ENCODE measurements at places on chromosomes 11 and 22.

DNA sequence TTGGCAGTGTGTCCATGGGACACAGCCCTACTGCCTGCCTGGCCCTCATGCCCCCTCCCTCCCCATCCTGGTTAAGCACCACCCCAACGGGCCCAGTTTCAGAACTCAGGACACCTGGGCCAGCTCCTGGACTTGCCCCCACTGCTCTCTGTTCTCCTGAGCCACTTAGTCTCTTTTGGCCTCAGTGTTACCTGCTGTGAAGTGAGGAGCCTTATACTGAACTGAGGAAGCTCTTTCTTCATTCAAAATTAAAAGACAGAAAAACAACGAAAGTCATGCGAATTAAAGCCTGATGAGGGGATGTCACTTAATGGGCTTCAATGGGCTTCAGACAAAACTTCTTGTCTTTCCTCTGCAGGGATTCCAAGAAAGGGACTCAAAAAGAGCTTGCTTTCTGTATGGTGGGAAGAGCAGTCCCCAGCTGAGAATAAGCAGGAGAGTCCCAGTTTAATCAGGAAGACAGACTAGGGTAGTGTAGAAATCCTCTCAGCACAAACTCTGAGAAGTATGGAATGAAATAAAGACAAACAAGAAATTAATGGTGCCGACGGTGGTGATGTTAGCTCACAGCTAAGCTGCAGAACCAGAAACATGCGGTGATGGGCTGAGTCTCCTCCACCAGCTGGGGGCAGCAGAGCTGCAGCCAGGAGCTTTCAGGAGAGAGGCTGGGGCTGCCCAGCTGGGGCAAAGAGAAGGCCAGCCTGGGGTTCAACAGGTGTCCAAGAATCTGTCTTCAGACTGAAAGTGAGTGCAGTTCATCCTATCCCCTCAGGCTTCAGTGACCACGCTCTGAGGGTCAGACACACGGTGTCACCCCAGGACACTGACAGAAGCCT, 101.0 kb downstream of the GGTLC2 start:
- DNase-seq: no peak

DNA sequence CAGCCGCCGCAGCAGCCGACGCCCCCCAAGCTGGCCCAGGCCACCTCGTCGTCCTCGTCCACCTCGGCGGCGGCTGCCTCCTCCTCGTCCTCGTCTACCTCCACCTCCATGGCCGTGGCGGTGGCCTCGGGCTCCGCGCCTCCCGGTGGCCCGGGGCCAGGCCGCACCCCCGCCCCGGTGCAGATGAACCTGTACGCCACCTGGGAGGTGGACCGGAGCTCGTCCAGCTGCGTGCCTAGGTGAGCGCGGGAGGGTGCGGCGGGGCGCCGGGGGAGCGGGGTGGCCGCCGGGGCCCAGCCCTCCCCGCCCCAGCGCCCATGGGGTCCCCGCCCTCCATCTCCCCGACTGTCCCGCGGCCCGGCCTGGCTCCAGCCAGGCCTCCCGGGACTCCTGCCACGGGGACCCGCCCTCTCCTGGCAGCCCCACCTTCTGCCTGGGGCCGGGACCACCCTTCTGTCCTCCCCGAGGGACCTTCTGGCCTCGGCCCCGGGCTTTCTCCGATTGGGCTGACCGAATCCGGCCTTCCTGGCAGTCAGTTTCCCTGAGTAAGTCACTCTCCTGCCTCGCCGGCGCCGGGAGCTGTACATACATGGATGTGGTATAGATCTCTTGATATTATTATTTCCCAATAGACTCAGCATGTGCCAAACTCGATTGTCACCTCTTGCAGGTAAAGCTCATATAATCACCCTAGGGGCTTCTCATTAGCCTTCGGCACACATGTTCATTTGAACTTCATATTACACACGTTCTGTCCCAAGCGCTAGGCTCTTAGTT, 720 bp downstream of the PACS1 start:
- no peak for DNase-seq

DNA sequence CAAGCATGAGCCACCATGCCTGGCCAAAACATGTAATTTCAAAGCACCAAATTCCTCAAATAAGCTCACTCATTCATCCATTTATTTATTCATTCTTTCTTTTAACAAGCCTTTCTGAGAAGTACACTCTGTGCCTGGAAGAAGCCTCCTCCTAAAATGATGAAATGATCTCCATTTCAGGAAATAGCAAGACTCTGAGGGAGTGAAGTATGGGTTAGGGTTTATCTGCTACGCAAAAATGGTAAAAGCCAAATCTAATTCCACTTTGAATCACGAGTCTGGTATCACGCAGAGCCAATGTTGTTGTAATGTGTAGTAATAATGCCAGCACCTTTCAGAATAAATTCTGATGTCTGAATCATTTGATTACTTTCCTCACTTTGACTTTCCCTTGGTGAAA, 1041.8 kb downstream of the LRRC4C start:
- DNase-seq: no peak

DNA sequence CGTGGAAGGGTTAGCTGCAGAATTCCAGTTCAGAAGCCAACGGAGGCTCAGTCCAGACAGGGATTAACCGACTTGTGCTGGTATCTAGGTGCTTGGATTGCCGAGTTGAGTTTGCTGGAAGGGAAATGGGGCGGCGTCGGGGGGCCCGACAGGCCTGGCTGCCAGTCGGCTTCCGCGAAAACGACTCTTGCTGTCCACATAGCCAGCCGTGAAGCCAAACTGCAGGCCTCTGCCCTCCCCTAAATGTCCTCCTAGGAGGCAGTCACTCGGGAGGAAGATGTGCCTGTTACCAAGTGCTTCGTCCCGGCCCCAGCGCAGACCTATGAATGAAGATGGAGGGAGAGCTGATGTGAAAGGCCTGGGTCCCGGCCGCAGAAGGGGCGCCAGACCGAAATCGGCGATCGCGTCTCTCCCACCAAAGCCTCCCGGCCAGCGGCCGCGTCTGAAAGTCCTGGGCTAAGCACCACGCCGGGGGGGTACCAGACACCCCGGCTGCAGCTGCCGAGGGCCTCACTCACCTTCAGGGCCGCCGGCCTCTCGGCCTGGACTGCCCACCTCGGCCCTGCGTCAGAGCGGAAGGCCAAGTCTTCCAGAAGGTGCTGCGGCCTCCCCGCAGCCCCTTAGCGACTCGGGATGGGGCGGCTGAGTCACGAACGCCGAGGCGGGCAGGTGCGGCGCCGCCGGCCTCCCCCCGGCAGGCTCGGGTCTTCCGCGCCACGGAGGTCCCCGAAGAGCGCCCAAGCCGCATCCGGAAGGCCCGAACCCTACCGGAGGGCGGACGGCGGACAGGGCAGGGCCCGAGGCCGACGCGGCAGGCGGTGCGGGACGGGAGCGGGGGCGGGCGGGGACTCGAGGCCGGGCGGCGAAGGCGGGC, 7.5 kb downstream of the DPAGT1 start:
- no peak for DNase-seq

DNA sequence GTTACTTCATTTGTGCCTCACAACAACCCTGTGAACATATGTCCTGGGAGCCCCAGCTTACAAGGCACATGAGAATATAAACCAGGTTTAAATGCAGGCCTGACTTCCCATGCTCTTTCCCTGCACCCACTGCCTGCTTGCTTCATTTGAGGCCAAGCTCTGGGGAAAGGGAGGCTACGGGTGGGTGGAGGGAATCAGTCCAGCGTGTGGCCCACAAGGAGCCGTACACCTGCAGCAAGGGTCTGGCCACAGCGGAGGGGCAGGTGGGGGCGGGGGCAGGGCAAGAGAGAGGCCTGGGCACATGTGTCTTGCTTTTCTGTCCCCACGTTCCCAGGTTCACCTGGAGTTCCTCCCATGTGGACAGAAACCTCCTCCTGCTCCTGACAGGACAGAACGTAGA, 26.2 kb downstream of the FAM83F start:
- no peak for DNase-seq

GRCh38 chr11:112363527-112363926, 102.9 kb upstream of the PLET1 start:
- no peak for DNase-seq

DNA sequence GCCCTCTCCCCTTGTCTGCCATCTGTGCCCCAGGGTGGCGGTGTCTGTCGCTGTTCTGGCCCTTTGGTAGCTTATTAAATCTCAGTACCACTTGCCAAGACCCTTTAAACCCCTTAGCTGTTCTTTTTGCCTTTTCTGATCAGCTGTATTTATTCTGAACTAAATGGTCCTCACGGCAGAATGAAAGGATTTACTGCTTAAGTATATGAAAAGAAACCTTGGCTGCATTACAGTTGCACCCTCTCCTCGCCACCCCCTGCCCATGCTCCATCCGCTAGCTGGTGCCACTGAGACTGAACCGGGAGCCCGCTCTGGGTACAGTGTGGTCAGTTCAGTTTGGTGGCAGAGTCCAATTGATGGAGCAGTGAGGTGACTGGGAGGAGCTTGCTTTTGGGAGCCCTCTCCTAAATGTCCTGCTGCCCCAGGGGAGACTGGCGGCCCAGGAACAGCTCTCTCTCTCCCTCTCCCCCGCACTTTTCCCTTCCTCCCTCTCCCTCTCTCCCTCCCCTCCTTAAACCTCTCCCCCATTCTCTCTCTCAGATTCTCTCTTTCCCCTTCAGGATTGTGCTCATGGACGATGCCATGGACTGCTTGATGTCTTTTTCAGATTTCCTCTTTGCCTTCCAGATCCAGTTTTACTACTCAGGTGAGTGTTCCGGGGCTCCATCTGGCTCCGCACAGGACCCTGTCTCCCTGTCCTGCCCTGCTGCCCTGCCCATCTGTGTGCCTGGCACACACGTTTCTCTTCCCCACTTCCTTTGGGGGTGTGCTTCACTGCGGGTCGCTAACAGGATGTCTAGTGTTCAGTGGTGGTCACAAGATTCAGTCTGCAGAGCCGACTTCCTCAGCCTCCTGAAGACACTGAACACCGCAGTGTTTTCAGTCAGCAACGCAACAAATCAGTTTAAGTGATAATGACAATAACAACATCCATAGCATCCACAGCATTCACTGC, 21.8 kb downstream of the ARFGAP2 start:
- DNase-seq: no peak

DNA sequence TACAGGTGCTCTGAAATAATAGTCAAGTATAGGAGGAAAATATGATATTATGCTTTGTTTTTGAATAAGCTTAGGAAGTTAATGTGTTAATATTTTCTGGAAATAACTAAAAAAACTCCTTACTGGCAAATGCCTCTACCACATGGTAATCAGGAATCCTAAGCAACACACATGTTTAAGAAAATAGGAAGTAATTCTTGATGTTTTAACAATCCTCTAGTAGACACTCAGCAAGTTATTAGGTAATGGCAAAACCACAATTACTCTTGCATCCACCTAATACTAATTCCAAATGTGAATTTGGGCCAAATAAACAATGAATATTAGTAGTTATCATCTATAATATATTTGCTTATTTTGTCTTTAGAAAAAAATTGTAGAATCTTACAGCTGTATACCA, 53.6 kb downstream of the SLC35F2 start:
- no peak for DNase-seq

DNA sequence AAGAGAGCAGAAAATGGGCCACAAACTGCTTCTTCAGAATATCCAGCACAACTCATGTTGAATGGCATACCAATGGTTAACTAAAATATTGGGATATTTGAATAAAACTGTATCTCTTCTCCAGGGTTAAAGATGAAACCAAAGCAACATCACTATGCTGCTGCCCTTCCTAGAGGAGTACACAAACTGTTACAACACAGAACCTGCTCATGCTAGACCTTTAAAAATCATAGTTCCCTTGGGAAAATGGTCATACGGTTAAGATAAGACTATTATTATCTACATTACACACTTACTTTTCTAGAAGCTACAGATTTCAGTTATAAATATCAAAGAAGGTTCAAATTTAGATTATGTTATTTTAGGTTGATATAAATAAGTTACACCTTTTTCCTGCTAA, 78.6 kb upstream of the TP53AIP1 start:
- no peak for DNase-seq

DNA sequence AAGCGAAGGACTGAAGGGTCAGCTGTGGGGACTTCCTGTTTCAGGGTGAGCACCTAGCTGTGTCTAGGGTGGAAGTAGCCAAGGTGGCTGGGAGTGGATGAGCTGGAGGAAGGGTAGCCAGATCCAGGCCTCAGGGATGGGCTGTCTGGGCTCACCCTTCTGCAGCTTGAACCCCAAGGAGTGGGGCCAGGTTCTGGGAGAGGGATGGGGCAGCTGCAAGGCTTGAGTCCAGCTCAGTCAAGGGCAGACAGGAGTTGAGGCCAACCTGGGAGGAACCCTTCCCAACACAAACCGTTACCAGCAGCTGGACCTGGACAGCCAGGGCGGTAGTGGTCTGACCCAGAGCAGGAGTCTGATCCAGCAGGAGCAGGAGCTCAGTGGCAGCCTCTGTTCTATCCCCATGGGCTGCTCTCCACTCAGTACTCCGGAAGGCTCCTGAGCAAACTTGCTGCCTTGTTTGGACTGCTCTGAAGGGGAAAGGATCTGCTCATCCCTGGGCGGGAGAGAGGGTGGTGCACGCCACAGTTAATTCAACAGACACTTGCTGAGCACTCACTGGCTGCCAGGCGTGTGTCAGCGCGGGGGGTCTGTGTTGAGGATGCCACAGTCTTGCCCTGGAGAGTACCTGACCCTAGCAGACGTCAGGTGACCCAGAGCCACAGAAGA, 53.8 kb upstream of the THY1 start:
- DNase-seq: no peak

GRCh38 chr11:118633319-118633690, 25.9 kb downstream of the PHLDB1 start:
- DNase-seq: no peak

- DNase-seq: no peak
Observed at GRCh38 chr11:119352857-119353260, 6.4 kb upstream of the MFRP start.

DNA sequence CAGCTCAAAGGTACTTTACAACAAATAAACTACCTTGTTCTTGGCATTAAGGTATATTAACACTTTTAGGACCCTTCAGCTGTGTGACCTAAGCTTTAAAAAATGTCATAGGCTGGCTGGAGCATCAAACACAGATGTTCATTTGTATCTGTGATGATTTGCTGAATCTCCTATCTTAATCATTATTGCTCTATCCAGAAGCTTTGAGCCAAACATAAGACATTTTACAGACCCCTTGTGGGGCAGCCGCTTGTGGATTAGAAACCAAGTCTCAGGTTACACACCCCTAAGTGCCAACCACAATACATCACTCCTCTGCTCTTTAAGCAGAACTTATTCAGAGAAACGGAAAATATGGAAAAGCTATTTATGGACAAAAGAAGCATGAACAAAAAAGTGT, 394.2 kb upstream of the CCDC90B start:
- no peak for DNase-seq

GRCh38 chr11:11584530-11584810, 37.3 kb downstream of the GALNT18 start:
- no peak for DNase-seq

DNA sequence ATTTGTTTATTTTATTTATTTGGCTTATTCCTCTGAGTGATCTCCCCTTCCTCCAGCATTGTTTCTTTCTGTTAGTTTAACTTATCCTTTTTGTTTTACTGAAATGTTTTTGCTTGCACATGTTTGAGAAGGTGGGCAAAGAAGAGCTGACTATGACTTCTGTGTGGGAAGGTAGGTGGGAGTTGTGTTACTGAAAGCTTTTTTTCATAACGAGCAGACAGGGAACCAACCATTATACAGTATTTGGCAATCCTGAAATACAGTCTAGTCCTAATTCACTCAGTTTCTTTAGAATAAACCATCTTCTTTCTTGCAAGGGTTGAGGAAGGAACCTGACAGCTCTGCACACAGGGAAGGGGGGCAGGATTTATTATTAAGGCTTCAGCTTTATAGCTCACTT, 37.0 kb upstream of the PAK1 start:
- no peak for DNase-seq

- DNase-seq: no peak
Observed at GRCh38 chr11:43907028-43907975, 26.7 kb downstream of the ALKBH3 start.

All from smooth muscle cell of the brain vasculature (primary cell).